ENCODE measurements at places on chromosomes 1 and 21. TPM values are rescaled to one million over a fixed set of nuclear protein-coding genes. Genes with fewer than 3 reads are reported as not detected.

- no peak overlapping the region for H3K4me3 ChIP-seq
- DNase-seq: no peak
- no peak overlapping the region for H3K27ac ChIP-seq
- H3K36me3 ChIP-seq: no peaks in the 10 kb centered on the region
- peaks cover 2% of the 10 kb centered on the region for H3K27me3 ChIP-seq
- no peaks in the 10 kb centered on the region for H3K4me1 ChIP-seq
These were observed 68.3 kb upstream of the RC3H1 start for GRCh38 chr1:174090471-174090870.

DNA sequence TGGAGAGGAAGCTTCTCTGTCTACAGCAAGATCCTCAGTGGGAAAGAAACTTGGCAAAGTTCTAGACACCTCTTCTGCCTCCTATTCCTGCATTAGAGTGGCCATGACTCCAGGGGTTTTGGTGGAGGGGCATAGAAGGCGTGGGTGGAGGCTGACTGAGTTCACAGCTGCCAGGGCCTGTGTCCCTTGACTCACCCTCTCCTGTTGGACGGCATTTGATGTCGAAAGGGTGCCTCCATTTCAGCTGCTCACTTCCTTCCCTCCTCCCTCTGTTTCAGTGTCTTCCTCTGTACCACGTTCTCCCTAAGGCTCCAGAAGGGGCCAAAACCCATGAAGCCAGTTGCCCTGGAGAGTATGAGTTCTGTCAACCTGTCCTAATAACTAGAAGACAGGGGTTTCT lies 632 bp downstream of the TMEM79 start:
- no peak overlapping the region for H3K27ac ChIP-seq
- H3K27me3 ChIP-seq: no peaks in the 10 kb centered on the region
- peaks cover 27% of the 10 kb centered on the region for H3K4me1 ChIP-seq
- H3K36me3 ChIP-seq: peaks cover 6% of the 10 kb centered on the region

- DNase-seq: no peak
- H3K4me3 ChIP-seq: no peak overlapping the region
- H3K36me3 ChIP-seq: no peaks in the 10 kb centered on the region
- no peak overlapping the region for H3K27ac ChIP-seq
- H3K4me1 ChIP-seq: peaks cover 32% of the 10 kb centered on the region
These were observed 119.6 kb upstream of the RUNX1 start for GRCh38 chr21:35168735-35169134.

- peaks cover under 1% of the 10 kb centered on the region for H3K27me3 ChIP-seq
- H3K4me1 ChIP-seq: peaks cover 9% of the 10 kb centered on the region
- H3K36me3 ChIP-seq: no peaks in the 10 kb centered on the region
- DNase-seq: no peak
- H3K27ac ChIP-seq: no peak overlapping the region
- no peak overlapping the region for H3K4me3 ChIP-seq
These were observed 7.6 kb downstream of the ADGRB2 start for GRCh38 chr1:31756578-31756977.

- no peaks in the 10 kb centered on the region for H3K36me3 ChIP-seq
- H3K27ac ChIP-seq: no peak overlapping the region
- no peak overlapping the region for H3K4me3 ChIP-seq
These were observed 30.6 kb upstream of the CACNA1E start for GRCh38 chr1:181452746-181453145.

GRCh38 chr1:66563941-66564630 lies 30.1 kb downstream of the SGIP1 start:
- no peaks in the 10 kb centered on the region for H3K36me3 ChIP-seq
- H3K27ac ChIP-seq: no peak overlapping the region
- no peak overlapping the region for H3K4me3 ChIP-seq

- H3K4me1 ChIP-seq: no peaks in the 10 kb centered on the region
- no peak overlapping the region for H3K27ac ChIP-seq
- no peak for DNase-seq
- peaks cover 11% of the 10 kb centered on the region for H3K27me3 ChIP-seq
- H3K4me3 ChIP-seq: no peak overlapping the region
These were observed 488.9 kb downstream of the PTPRU start for GRCh38 chr1:29725262-29725661.

- H3K27me3 ChIP-seq: no peaks in the 10 kb centered on the region
- H3K4me1 ChIP-seq: no peaks in the 10 kb centered on the region
- H3K4me3 ChIP-seq: no peak overlapping the region
- H3K36me3 ChIP-seq: no peaks in the 10 kb centered on the region
These were observed 15.2 kb downstream of the S100A11 start for GRCh38 chr1:152021569-152021968.

DNA sequence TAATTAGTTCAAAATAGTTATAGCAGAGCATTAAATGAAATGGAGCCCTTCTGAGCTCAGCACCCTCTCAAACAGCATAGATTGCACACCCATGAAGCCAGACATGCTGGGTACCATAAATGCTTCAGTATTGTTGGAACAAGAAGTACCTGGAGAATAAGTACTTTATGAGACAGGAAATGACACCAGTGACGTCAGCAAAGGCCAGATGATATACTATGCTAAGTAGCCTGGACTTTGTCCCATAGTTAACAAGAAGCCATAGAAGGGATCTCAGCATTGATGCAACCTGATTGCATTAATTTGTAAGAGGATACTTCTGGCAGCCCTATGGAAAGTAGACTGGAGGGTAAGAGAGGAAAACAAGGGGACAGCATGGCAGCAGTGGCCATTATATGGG lies 16.3 kb upstream of the GADD45A start:
- H3K4me3 ChIP-seq: no peak overlapping the region
- H3K27me3 ChIP-seq: no peaks in the 10 kb centered on the region
- H3K36me3 ChIP-seq: no peaks in the 10 kb centered on the region
- H3K27ac ChIP-seq: no peak overlapping the region

DNA sequence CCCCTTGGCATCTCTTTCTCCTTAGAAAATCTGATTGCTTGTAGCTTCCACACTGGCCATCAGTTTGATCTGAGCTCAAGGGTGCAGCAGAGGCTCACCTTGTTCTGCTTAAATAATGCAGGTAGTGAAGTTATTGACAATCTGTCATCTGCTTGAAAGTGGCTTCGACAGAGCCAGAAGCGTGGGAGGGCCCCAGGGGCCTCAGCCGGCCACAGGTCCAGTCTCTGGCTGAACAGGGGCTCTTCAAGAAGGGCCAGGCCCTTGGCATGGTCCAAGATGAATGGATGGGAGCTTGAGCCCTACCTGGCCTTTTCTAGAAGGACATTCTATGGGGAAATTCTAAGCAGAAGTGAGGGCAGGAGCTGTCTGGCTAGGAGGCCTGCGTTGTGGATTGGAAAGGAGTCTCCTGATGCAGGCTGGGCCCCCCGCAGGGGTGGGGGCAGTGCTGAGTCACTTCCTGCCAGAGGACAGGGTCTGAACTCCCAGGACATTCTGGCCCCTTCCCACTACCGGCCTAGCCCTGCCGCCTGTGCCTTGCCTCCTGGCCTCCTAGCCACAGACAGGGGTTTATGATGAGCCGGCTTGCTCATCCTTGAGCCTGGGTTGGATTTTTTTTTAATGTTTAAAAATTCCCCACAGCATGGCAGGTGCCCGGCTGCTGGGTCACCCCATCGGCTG lies 162.3 kb upstream of the VAMP3 start:
- H3K27ac ChIP-seq: no peak overlapping the region
- H3K36me3 ChIP-seq: no peaks in the 10 kb centered on the region
- no peaks in the 10 kb centered on the region for H3K4me1 ChIP-seq
- H3K4me3 ChIP-seq: no peak overlapping the region
- no peak for DNase-seq

DNA sequence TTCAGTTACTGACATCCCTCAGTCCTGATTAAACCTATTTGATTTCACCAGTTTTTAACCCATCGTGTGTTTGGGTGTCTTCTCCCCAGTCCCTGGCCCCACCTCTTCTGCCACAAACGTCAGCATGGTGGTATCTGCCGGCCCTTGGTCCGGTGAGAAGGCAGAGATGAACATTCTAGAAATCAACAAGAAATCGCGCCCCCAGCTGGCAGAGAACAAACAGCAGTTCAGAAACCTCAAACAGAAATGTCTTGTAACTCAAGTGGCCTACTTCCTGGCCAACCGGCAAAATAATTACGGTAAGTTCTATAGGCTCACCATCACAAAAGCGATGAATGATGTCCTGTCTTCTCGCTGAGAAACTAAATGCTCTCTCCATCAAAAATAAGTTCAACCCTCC lies 28.7 kb downstream of the NBPF3 start:
- no peaks in the 10 kb centered on the region for H3K4me1 ChIP-seq
- H3K27ac ChIP-seq: no peak overlapping the region
- peaks cover 4% of the 10 kb centered on the region for H3K36me3 ChIP-seq
- DNase-seq: peak; percentile 57
- H3K27me3 ChIP-seq: no peaks in the 10 kb centered on the region
- H3K4me3 ChIP-seq: no peak overlapping the region

DNA sequence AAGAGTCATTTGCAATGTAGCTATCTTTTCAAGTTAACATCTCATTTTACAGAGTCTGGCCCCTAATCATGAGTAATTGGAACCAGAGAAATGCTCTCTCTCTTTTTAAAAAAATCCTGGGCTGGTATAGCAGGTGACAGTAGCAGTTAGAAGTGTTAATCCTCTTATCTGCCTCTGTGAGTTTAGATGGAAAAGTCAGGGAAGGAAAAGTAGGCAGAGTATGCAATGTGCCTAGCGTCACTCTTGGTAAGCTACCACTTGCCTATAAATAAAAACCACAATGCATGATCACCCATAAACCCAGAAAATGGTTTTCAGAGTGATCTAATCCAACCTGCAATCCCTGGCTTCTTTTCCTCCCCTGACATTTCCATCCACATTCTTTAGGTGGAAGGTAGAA lies 43.2 kb downstream of the UTP25 start:
- DNase-seq: no peak
- peaks cover 14% of the 10 kb centered on the region for H3K27me3 ChIP-seq
- H3K4me1 ChIP-seq: no peaks in the 10 kb centered on the region
- H3K36me3 ChIP-seq: no peaks in the 10 kb centered on the region
- H3K27ac ChIP-seq: no peak overlapping the region

GRCh38 chr1:205918955-205919746 lies 24.1 kb downstream of the SLC26A9 start:
- peak; percentile 91 for DNase-seq
- no peaks in the 10 kb centered on the region for H3K27me3 ChIP-seq
- no peak overlapping the region for H3K4me3 ChIP-seq
- H3K36me3 ChIP-seq: no peaks in the 10 kb centered on the region
- no peaks in the 10 kb centered on the region for H3K4me1 ChIP-seq

DNA sequence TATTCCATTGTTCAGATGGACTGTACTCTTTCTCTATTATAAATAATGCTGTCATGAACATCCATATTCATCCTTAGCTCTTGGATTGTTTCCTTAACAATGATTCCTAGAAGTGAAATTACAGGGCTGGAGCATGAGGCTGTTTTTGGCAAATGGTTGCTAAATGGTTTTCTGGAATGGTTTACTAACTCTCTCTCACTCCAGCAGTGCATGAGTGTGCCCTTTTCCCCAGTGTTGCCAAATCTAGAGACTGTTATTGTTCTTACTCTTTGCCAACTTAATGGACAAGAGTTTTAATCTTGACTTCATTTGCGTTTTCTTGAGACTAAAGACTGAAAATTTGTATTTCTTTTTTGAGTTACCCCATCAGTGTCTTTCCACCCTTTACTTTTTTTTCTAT lies 113.0 kb downstream of the PAPPA2 start:
- H3K4me3 ChIP-seq: no peak overlapping the region
- no peak overlapping the region for H3K27ac ChIP-seq
- no peak for DNase-seq
- no peaks in the 10 kb centered on the region for H3K36me3 ChIP-seq
- H3K4me1 ChIP-seq: no peaks in the 10 kb centered on the region

DNA sequence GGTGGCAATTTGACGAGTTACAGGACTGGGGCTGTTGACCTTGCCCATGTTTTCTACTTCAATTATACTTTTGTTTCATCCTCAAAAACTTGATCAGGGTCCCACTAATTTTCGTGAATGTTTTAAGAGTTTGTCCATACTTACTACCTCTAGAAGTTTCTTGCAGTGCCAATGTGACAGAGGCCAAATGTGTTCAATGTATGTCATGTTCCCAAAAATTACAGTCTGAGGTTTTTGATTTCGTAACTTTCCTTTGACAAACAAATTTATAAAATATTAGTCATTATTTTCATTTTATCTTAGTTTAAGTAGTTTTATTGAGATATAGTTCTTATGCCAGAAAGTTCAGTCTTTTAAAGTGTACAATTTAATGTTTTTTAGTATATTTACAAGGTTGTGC lies 15.3 kb downstream of the VPS13D start:
- no peak overlapping the region for H3K27ac ChIP-seq
- peaks cover 25% of the 10 kb centered on the region for H3K36me3 ChIP-seq
- H3K27me3 ChIP-seq: no peaks in the 10 kb centered on the region
- H3K4me3 ChIP-seq: no peak overlapping the region

GRCh38 chr1:99702221-99702620 lies 56.3 kb downstream of the PALMD start:
- H3K27me3 ChIP-seq: peaks cover 10% of the 10 kb centered on the region
- no peak for DNase-seq
- no peak overlapping the region for H3K27ac ChIP-seq
- H3K36me3 ChIP-seq: no peaks in the 10 kb centered on the region

GRCh38 chr1:12432897-12433296 lies 185.1 kb downstream of the DHRS3 start:
- H3K27ac ChIP-seq: no peak overlapping the region
- no peak for DNase-seq
- H3K4me3 ChIP-seq: no peak overlapping the region
- H3K27me3 ChIP-seq: no peaks in the 10 kb centered on the region

DNA sequence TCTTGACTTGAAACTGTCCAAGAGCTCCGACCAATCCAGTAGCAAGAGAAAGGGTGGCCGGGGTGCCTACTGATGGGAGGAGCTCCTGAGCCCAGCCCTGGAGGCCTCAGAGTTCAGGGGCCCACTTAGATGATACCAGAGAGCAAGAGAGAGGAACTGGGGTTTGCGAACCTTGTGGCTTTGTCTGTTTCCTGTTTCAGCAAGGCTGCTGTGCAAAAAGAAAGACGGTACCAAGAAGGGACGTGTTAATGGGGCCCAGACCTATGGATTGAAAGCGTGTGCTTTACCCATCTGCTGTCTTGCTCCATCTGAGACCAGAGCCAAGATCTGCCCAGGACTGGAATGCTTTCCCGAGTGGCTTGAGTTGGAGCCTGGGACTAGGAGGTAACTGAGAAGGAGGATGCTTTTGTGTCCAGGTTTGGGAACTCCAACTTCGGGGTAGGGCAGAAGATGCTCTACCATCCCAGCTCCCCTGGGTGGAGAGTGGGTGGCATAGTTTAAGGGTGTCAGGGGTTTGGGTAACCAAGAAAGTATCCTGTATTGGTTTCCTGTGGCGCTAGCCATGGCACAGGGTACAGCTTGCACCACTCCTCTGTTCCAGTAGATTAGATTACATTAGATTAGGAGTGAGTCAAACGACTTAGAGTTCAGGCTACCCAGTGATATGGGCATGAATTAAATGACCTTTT lies at the start of gene TRAF3IP3:
Gene TRAF3IP3 (plus strand): TSS at position 128 of the 689 bp plus-strand sequence. CDS start 3,987 bp downstream, outside the sequence.
- H3K4me3 ChIP-seq: peak within 1 kb of the TSS; percentile 92
- H3K36me3 ChIP-seq: peaks cover 47% of the 10 kb centered on the region
- H3K27me3 ChIP-seq: no peaks in the 10 kb centered on the region
- H3K4me1 ChIP-seq: peaks cover 75% of the 10 kb centered on the region
- peak; percentile 90 for DNase-seq
- peak within 1 kb of the TSS; percentile 98 for H3K27ac ChIP-seq

- H3K4me1 ChIP-seq: peaks cover 1% of the 10 kb centered on the region
- H3K36me3 ChIP-seq: peaks cover 4% of the 10 kb centered on the region
- DNase-seq: no peak
- no peak overlapping the region for H3K27ac ChIP-seq
- peaks cover 4% of the 10 kb centered on the region for H3K27me3 ChIP-seq
These were observed 35.1 kb downstream of the LRRC3 start for GRCh38 chr21:44490405-44490804.

The PLA2G5 gene
- not detected for total RNA-seq

The AVPR1B gene
- not detected for total RNA-seq

The CHRM3 gene
- 0.02 TPM for total RNA-seq

The TRIM17 gene
- total RNA-seq: 1.2 TPM

The S100A16 gene
- total RNA-seq: not detected

The TMEM269 gene
- total RNA-seq: 0.24 TPM

The PRAMEF17 gene
- total RNA-seq: not detected

The SHCBP1L gene
- total RNA-seq: not detected

The IL24 gene
- total RNA-seq: 44.0 TPM

The CNKSR1 gene
- total RNA-seq: 1.5 TPM

Measured in activated naive CD4-positive, alpha-beta T cell treated with anti-CD3 and anti-CD28 coated beads for 36 hours (primary cell).